NCI-H526 (cell line): ENCODE measurements at places on chromosomes 2 and 18.

GRCh38 chr2:238521870-238522269 is 95.1 kb downstream of the ASB1 start:
- DNase-seq, result no peak

GRCh38 chr2:5925604-5926003 is 233.4 kb downstream of the SOX11 start:
- DNase-seq, result no peak

GRCh38 chr2:173652767-173653431 is 298.2 kb downstream of the CDCA7 start:
- no peak for DNase-seq

DNA sequence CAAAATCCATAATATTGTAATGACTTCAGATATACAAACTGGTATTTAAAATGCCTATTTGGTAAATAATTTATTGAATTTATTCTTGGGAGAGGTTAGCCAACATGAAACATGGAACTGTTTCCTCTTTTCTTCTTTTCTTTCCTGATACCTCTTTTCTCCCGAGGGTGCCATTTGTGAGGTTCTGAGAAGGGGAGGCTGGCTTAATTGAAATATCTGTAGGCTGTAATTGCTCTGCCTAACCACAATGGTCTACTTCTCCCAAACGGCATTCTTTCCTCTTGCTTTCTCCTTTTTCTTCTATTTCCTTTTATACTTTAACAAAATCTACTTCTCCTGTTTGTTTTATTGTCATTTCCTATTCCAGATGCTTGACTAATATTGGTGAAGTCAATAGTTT is 114.9 kb downstream of the TCF4 start:
- DNase-seq, result no peak

DNA sequence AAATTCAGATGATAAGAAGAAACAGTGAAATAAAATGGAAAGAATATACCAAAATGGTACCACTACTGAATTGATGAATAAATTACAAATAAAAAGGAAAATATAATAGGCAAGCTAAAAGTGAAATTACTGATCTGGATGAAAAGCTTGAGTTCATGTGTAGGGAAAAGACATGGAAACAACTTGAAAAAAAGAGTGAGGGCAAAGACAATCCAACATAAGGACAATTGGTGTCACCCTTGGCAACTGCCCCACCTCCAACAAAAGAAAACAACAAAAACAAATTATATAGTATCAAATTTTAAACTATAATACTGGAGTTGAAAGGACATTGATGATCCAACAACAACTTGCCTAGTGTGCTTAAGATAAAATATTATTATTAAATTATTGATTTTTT is 37.6 kb downstream of the PPP1R1C start:
- DNase-seq, result no peak

GRCh38 chr2:143451642-143452281 is 322.5 kb downstream of the ARHGAP15 start:
- DNase-seq, result no peak

DNA sequence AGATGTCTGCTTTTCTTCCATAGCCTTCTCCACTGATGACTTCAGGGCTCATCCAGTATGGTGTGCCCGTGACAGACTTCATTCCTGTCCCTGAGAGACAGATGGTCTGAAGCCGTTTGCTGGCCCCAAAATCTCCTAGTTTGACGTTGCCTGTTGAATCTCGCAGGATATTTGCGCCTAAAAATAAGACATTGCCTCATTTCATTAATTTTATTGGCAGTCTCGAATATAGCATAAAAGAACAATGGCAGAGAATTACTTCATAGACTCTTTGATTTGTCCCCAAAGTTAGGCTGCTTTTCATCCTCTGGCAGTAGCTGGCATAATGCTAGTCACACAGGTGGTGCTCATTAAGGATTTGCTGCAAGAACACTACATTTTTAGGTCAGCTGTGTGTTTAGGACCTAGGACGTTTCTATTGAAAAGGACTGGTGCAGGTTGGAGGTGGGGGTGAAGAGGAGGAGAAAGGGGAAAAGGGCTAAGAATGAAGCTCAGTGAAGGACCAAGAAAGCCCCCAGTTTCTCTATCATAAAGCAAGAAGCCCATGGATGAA is 14.7 kb upstream of the ERCC3 start:
- DNase-seq, result no peak

GRCh38 chr18:37672932-37673595 is 107.5 kb upstream of the CELF4 start:
- no peak for DNase-seq

- peak; percentile 6 for DNase-seq
Measured at GRCh38 chr18:49059028-49059834, 108.5 kb upstream of the SMAD7 start.

DNA sequence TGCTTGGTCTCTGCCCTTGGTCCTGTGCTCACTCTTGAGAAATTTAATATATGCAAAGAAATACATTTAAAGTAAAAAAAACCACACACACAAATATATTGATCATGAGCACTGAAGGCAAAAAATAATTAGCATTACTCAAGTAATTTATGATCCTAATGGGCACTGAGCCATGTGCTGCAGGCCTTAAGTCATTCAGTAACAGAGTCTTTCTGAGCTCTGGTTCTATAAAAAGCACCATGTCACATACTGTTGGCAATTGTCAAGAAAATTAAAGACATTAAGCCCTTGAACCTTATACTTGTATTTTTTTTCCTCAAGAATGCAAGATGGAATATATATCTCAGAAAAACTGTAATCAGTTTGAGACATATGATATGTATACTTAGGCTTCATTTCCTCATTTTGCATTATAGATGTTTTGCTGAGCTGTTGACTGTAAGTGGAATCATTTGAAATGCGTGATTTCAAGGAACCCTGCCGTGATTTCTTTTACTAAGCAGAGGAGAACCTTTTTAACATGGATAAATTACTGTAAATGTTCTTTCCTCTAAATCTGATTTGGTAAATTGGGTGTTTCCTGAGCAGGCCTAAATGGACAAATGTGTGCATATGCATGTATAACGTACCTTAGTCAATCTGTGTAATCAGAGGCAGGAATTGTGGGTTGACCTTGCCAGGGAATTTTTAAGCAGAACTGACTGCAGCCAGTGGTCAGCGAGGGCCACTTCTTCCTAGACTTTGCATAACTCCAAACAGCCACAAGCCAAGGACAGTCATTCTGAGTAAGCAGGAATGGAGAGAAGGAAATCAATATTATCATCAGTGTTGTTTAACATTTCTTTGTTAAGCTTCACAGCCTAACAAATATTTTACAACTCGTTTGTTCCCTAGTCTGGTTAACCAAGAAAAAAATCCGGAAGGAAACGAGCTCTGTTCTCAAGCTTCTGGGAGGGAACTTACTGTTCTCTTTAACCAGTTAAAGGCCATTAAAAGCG is 191.5 kb upstream of the ATP5MC3 start:
- no peak for DNase-seq

DNA sequence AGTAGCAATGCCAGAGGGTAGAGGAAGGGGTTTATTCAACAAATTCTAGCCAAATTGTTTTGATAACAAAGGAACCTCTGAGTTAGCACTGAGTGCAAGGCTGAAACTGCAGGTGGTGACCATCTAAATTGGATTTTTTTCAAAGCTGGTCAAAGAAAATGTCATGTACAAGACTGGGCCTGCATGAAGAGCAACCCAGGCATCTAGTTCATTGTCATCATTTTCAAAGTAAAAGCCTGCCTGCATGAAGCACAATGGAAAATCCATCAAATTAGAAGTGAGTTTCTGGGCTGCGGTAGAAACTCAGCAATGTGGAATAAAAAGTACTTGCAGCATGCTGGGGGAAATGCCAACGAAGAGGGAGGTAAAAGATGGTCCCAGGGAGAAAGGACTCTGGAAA is 80.8 kb upstream of the PPP1CB start:
- DNase-seq, result no peak

GRCh38 chr2:85554980-85555612 is 6.2 kb downstream of the GGCX start:
- no peak for DNase-seq

- DNase-seq, result no peak
Measured at GRCh38 chr2:18674309-18674708, 84.9 kb upstream of the NT5C1B start.

DNA sequence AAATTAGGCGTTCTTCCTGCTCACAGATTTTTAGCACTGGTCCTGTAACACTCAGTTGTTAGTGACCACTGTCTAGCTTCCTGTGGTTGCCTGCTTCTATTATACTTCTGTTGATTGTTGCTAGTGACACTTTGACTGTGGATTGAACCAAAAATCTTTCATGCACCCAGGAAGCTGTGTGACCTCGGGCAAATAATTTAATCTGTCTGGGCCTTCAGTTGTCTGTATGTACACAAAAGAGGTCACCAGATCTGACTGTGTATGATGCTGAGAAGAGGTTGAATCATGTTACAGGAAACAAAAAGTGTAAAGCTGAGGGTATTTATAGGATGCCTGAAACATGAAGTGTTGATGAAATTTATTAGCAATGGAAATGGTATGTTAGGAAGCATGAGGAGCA is 12.7 kb downstream of the ICOS start:
- no peak for DNase-seq

- no peak for DNase-seq
Measured at GRCh38 chr18:79848579-79849327, 51.0 kb downstream of the KCNG2 start.

- DNase-seq, result peak; percentile 30
Measured at GRCh38 chr2:132495881-132496280, 79.3 kb downstream of the GPR39 start.

DNA sequence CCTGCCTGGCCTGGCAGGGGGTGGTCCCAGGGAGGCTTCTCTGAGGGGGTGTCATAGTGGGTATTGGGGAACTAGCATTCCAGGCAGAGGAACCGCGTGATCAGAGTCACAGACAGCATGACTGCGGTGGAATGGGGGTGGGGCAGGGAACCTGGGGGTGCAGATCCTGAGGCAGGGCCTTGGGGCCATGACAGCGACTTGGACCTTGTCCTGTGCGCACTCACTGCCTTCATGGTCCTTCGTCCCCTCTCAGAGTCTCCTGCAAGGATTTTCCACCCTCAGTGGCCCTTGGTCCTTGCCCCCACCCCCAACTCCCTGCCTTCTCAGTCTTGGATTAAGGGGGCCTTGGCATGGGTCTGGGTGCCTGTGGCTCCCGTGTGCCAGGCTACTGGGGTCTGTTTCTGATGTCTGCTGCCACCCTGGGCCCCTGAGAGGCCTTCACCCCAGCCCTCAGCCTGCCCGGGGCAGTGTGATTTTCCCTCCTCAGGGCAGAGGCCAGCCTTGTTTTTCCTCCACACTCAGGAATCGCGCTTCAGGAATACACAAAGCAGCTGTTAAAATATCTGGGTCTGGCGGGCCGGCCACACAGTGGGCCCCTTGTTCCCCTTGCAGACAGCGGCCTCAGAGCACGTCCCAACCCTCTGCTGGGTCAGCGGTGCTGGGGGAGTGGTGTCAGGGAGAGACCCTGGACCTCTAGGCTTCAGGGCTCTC is 51.6 kb downstream of the GLI2 start:
- DNase-seq, result no peak

DNA sequence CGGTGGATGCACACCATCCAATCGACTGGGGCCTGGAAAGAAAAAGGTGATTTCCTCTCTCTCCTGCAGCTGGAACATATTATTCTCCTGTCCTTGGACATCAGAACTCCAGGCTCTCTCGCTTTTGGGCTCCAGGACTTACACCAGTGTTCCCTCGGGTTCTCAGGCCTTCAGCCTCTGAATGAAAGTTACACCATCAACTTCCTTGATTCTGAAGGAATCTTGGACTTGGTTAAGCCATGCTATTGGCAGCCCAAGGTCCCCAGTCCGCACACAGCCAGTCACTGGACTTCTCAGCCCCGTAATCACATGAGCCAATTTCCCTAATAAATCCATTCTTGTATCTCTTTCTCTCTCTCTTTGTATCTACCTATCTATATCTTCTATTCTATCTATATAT is 418.9 kb downstream of the IRS1 start:
- no peak for DNase-seq

- DNase-seq, result no peak
Measured at GRCh38 chr2:67997528-67997900, 65.3 kb downstream of the C1D start.

GRCh38 chr18:61954096-61954746 is 61.4 kb upstream of the RNF152 start:
- DNase-seq, result no peak

DNA sequence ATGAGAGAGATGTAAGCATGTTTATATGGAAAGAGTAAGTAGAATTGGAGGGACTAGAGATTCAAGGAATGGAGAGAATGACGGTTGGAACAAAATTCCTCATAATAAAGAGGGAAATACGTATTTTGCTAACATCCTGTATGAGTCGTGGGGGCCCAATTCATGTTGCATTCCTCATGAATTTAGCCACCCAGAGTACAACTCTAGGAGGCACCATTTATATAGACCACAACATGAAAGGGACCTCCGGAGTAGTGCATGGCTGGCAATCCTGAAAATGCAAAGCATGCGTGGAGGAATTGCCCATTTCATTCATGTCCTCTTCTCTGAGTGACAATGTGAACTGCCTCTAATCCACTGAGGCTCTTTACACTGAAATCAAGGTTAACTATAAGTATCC is 168.2 kb downstream of the ZEB2 start:
- no peak for DNase-seq

GRCh38 chr18:64017870-64018269 is 48.0 kb downstream of the SERPINB8 start:
- DNase-seq, result no peak

- no peak for DNase-seq
Measured at GRCh38 chr2:85053802-85054201, 79.4 kb upstream of the TCF7L1 start.

GRCh38 chr2:144326825-144327224 is 193.1 kb downstream of the ZEB2 start:
- DNase-seq, result no peak

DNA sequence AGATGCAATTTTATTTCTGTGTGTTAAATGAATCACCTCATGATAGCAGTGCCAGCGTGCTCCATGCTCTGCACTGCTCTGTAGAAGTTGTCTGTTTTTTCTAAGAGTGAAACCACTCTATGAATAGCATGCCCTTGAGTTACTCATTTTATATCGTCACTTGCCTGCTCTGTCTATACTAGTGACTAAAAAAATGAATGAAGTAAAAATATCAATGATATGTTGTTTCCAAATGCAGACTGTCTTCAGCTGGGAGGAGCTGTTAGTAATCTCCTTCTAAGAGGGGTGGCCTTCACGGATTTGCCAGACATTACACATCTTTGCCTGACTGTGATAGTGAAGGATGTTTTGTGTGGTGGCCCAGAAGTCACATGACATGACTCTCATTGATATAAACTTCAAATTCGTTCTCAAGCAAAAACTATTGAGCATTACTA is 852.1 kb downstream of the CNTNAP5 start:
- DNase-seq, result no peak

DNA sequence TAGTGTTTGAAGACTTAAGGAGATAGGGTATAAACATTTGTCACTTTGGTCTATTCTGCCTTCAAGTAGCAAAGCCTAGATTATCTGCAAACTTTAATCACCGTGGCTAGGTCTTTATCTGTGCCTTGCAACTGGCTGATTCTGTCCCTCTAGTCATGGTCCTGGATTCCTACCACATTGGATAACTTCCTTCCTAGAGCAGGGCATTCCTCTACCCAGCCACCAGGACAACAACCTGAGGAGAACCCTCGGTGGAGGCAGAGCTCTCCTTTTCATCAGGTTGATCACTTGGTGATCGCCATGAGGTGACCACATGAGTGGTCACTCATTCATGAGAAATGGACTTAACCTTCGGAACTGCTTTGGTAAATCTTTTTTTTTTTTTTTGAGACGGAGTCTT is 25.3 kb upstream of the PTPRM start:
- no peak for DNase-seq
